ENCODE measurements at places on chromosomes 3 and 15. TPM values are rescaled to one million over a fixed set of nuclear protein-coding genes. Genes with fewer than 3 reads are reported as not detected.

GRCh38 chr3:188077160-188077799 is 76.7 kb upstream of the LPP start:
- no peaks in the 10 kb centered on the region for H3K27me3 ChIP-seq
- peak overlapping the region; percentile 51 for H3K27ac ChIP-seq
- peaks cover 8% of the 10 kb centered on the region for H3K4me1 ChIP-seq
- no peak overlapping the region for H3K4me3 ChIP-seq

DNA sequence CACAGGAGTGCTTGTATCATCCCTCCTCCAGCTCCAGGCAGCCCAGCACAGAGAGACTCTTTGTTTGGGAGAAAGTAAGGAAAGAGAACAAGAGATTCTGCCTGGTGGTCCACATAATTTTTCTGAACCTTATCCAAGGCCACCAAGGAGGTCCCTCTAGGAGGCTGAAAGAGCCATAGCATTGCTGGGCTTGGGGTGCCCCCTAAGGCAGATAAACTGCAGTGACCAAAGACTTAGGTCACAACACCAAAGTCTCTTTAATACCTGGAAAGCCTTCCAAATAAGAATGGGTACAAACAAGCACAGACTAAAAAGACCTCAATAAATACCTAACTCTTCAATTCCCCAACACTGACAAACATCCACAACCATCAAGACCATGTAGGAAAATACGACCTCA is 310.2 kb upstream of the PPP2R3A start:
- no peak for DNase-seq
- H3K27ac ChIP-seq = no peak overlapping the region
- H3K36me3 ChIP-seq = no peaks in the 10 kb centered on the region

DNA sequence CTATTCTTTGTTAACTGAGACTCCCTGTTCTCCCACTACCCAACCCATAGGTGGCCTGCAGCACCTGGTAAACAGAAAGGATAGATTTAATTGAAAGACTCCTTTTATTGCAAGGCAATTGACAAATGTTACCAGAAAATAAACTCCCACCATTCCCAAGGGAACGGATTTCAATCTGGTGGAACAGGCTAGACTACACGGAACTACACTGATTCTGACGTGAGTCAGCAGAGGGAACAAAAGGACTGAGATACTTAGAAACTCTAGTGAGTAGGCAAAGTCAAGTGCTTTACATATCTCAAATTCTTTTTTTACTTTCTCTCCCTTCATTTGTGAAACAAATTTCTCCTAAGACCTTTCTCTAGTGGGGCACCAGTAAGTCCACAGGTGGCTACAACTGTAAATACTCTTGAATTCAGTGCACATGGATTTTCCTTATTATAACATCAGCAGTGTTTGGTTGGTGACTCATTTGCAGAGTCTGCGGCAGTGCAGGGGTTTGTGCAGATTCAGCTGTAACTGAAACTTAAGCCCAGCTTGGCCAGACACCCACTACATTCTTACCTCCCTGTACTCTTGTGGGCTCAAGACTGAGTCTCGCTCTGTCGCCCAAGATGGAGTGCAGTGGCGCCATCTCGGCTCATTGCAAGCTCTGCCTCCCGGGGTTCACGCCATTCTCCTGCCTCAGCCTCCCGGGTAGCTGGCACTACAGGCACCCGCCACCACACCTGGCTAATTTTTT is 34.3 kb upstream of the PLSCR2 start:
- H3K36me3 ChIP-seq = no peaks in the 10 kb centered on the region
- DNase-seq = no peak
- no peak overlapping the region for H3K27ac ChIP-seq
- H3K4me3 ChIP-seq = no peak overlapping the region

DNA sequence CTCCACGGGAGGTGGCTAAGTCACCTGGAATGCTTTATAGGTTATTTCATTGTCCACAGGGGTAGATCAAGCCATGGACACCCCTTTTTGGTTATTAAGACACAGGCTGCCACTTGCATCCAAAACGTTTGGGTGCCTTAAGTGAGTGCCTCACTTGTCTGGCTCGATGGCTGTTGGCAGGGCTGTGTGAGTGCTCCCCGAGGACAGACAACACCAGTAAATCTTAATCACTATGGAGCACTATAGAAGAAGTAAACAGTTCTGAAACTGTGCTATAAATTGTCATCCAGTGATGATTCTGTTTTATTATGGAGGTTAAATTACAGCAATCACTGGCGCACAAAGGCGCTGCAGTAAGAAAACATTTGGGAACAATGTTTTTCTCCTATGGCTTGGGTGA is 215.5 kb downstream of the CACNA2D3 start:
- H3K27ac ChIP-seq = no peak overlapping the region
- no peaks in the 10 kb centered on the region for H3K27me3 ChIP-seq
- H3K36me3 ChIP-seq = no peaks in the 10 kb centered on the region
- H3K4me3 ChIP-seq = no peak overlapping the region

Gene ADAMTS9
- 102 TPM for total RNA-seq

DNA sequence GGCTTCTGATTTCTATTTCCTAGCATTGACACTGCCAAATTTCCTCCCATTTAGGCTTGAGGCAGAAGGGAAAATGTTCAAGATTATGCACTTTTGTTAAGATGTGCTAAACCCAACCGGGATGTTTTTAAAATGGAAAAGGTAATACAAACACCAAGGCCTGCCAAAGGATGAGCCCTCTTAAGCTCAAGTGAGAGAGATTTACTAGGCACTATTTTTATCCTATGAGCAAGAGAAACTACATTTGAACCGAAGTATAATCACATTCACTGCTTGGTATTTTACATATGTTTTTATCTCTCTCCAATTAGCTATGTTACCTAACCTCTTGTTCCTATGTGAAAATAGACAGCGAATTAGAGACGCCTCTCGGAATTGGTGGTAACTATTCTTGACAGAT is 295.8 kb downstream of the GABRB3 start:
- H3K27ac ChIP-seq = no peak overlapping the region
- DNase-seq = no peak
- H3K36me3 ChIP-seq = no peaks in the 10 kb centered on the region
- no peak overlapping the region for H3K4me3 ChIP-seq
- no peaks in the 10 kb centered on the region for H3K4me1 ChIP-seq

GRCh38 chr3:195080125-195080524 is 190.8 kb downstream of the XXYLT1 start:
- peaks cover 39% of the 10 kb centered on the region for H3K4me1 ChIP-seq
- peak overlapping the region; percentile 95 for H3K27ac ChIP-seq
- no peaks in the 10 kb centered on the region for H3K27me3 ChIP-seq
- no peaks in the 10 kb centered on the region for H3K36me3 ChIP-seq

DNA sequence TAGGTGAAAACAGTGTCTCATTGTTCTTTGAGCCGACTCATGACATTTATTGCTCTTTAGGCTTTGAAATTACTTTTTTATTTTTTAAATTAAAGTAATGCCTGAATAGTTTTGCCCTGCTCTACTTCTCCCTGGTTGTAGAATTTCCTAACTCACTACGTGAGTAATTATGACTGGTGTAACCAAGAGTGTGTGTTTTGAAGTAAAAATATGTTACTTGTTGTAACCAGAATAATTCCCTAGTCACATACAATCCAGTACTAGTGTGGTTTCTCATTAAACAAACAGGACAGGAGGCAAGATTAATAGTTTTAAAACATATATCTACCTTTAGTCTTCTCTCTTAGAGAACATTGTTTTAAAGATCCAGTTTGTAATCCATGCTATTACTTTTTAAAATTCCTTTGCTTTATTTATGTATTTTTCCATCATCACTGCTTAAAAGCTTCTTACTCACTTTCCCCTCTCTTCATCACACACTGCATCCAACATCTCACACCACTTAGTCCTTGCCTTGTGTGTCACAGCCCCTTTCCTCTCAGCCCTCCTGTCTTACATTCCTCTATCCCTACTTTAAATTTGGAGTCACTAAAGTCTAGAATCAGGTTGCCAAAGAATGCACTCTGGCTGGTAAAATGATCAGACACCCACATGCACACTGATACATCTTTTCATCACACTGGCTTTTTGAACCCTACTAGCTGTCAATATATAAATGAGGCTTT is 219.7 kb downstream of the WNT5A start:
- no peaks in the 10 kb centered on the region for H3K36me3 ChIP-seq
- no peaks in the 10 kb centered on the region for H3K4me1 ChIP-seq
- H3K27me3 ChIP-seq = peaks cover 6% of the 10 kb centered on the region
- no peak overlapping the region for H3K27ac ChIP-seq
- no peak overlapping the region for H3K4me3 ChIP-seq

Gene PDE8A
- 13.1 TPM for total RNA-seq

GRCh38 chr15:80208758-80209734 is 43.0 kb downstream of the CTXND1 start:
- H3K27me3 ChIP-seq = peaks cover 33% of the 10 kb centered on the region
- H3K4me3 ChIP-seq = no peak overlapping the region
- no peaks in the 10 kb centered on the region for H3K4me1 ChIP-seq
- no peak overlapping the region for H3K27ac ChIP-seq
- H3K36me3 ChIP-seq = no peaks in the 10 kb centered on the region

DNA sequence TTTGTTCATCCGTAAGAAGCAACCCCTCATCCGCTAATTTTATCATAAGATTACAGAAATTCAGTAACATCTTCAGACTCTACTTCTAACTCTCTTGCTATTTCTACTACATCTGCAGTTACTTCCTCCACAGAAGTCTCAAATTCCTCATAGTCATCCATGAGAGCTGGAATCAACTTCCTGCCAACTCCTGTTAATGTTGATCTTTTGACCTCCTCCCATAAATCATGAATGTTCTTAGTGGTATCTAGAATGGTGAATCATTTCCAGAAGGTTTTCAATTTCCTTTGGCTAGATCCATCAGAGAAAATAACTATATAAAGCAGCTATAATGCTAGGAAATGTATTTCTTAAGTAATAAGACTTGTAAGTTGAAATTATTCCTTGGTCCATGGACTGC is 115.1 kb downstream of the TAFA4 start:
- no peaks in the 10 kb centered on the region for H3K27me3 ChIP-seq
- no peak overlapping the region for H3K4me3 ChIP-seq
- DNase-seq = no peak
- H3K27ac ChIP-seq = no peak overlapping the region
- no peaks in the 10 kb centered on the region for H3K4me1 ChIP-seq

Measured in heart right ventricle (tissue), 16 donors.